ENCODE measurements at places on chromosomes 12 and 14. TPM values are rescaled to one million over a fixed set of nuclear protein-coding genes. Genes with fewer than 3 reads are reported as not detected.
A peak's percentile ranks its signal among the peaks of the same experiment; 100 is the strongest.

DNA sequence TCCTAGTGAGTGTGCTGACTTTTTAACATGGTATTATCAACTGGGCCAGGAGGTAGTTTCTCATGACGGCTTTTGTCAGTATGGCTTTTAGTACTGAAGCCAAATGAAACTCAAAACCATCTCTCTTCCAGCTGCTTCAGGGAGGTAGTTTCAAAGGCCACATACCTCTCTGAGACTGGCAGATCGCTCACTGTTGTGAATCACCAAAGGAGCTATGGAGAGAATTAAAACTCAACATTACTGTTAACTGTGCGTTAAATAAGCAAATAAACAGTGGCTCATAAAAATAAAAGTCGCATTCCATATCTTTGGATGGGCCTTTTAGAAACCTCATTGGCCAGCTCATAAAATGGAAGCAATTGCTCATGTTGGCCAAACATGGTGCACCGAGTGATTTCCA, 141.1 kb downstream of the HMGA2 start:
- no peak for DNase-seq
- H3K4me3 ChIP-seq: no peak overlapping the region
- no peak overlapping the region for H3K27ac ChIP-seq
- peaks cover 4% of the 10 kb centered on the region for H3K4me1 ChIP-seq
- no peaks in the 10 kb centered on the region for H3K36me3 ChIP-seq

DNA sequence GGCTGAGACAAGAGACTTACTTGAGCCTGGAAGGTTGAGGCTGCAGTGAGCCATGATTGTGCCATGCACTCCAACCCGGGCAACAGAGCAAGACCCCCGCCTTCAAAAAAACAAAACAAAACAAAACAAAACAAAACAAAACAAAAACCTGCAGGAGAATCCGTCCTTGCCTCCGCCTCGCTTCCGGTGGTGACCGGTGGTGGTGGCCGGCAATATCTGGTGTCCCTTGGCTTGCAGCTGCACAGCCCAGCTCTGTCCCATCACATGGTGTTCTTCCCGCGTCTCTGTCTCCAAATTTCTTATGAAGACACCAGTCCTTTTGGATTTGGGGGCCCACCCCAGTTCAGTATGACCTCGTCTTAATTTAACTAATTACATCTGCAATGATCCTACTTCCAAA, 10.0 kb downstream of the SMIM41 start:
- no peaks in the 10 kb centered on the region for H3K4me1 ChIP-seq
- no peak overlapping the region for H3K4me3 ChIP-seq
- H3K27ac ChIP-seq: no peak overlapping the region
- H3K27me3 ChIP-seq: peaks cover 17% of the 10 kb centered on the region

- H3K27me3 ChIP-seq: no peaks in the 10 kb centered on the region
- H3K27ac ChIP-seq: no peak overlapping the region
- no peaks in the 10 kb centered on the region for H3K4me1 ChIP-seq
Observed at GRCh38 chr12:115375186-115375991, 691.4 kb upstream of the TBX3 start.

DNA sequence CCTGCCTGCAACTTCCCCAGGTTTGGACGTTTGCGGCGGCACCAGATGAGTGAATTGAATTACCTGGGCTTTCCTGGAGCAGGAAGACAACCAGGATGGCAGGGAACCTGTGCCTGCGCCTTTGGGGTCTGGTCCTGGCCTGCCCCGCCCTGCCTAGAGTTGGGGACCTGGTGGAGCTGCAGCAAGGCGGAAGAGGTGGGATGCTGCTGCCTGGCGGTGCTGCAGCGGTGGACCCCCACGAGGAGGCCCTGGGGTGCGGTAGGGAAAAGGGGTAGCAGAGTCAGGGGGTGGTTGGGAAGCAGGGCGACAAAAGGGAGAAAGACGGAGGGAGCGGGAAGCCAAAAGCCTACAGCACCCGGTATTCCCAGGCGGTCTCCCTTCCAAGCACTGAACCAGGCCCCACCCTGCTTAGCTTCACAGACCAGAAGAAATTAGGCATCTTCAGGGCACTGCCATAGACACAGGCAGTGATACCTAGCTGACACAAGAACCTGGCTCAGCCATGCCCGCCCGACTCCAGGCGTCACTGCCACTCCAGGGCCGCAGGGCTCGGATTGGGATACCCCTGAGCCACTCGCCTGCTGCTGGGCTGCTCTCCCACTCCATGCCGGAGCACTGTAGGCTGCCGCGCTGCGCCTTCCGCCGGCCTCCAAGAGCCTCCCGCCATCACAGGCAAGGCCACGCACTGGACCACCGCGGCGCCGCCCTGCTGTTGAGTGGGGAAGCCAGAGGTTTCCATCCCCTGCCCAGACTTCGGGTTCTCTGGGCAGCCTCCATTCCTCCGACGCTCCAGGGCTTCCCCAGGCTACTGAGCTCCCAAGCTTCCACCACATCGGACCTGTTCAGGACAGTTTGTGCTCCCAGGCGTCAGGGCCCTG, 155.2 kb upstream of the ALG10B start:
- no peak for DNase-seq
- no peaks in the 10 kb centered on the region for H3K27me3 ChIP-seq
- H3K27ac ChIP-seq: no peak overlapping the region

GRCh38 chr12:112711026-112711425, 80.5 kb upstream of the RPH3A start:
- H3K27ac ChIP-seq: no peak overlapping the region
- H3K36me3 ChIP-seq: no peaks in the 10 kb centered on the region
- no peak for DNase-seq
- no peaks in the 10 kb centered on the region for H3K4me1 ChIP-seq
- peaks cover 1% of the 10 kb centered on the region for H3K27me3 ChIP-seq
- H3K4me3 ChIP-seq: no peak overlapping the region

- peaks cover 62% of the 10 kb centered on the region for H3K4me1 ChIP-seq
- DNase-seq: no peak
- peak overlapping the region; percentile 59 for H3K4me3 ChIP-seq
- H3K27ac ChIP-seq: peak overlapping the region; percentile 88
- no peaks in the 10 kb centered on the region for H3K27me3 ChIP-seq
Observed at GRCh38 chr12:93244514-93245077, 133.1 kb upstream of the NUDT4 start.

DNA sequence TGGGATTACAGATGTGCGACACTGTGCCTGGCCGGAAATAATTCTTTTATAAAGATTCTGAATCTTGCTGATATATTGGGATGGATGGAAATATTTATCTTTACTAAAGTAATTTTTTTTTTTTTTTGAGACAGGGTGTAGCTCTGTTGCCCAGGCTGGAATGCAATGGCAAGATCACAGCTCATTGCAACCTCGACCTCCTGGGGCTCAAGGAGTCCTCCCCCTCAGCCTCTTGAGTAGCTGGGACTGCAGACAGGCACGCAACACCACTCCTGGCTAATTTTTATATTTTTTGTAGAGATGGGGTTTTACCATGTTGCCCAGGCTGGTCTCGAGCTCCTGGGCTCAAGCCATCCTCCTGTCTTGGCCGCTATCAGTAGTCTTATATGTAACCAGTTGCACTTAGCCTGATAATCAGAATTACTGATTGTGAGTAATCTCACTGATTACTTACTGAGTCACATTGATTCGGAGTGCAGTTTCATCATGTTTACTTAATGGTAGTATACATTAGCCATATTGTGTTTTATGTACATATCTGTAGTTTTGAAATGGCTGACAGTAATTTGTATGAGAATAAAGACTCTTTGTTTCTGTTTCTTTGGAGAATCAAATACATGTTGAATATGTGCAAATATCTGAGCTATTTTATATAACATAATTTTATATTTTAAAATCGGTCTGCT, 50.4 kb upstream of the LRTM2 start:
- no peak overlapping the region for H3K4me3 ChIP-seq
- no peaks in the 10 kb centered on the region for H3K4me1 ChIP-seq
- no peaks in the 10 kb centered on the region for H3K27me3 ChIP-seq

MGP gene
- polyA plus RNA-seq: not detected

KLRC1 gene
- not detected for polyA plus RNA-seq
